ENCODE measurements at places on chromosomes 1 and 21.
A peak's percentile ranks its signal among the peaks of the same experiment; 100 is the strongest.

DNA sequence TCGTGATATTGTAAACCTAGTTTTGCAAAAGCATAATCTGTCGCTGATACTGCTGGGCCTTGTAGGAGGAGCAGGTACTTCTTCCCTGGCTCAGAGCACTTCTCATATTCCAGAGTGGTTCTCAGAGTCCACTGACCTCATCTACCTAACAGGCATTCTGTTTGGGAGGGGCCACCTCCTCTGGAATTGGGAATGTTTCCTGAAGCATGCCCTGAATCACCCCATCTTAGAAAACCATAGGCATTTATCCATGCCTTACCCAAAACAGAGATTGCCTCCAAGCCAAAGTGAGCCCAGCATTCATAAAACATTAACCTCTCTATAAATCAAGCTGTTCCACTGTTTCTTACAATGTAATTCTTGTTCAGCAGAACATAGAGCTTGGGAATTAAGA is 35.1 kb downstream of the SLC44A3 start:
- DNase-seq: no peak

DNA sequence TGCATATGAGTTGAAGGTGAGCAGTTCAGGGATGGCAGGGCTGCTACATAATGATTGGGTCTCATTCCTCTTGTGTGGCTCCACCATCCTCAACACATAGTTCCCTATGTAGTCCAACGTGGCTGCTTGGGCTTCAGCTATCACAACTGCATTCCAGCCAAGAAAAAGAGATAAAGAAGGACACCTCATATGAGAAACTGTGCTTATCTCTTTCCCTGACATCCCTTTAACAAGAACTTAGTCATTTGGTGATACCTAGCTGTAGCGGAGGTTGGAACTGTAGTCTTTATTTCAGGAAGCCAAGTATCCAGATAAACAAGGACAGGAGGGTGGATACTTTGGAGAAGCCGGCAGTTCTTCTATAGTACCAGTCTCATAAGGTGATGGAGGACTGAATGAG is 42.7 kb upstream of the DNASE2B start:
- DNase-seq: no peak

- no peak for DNase-seq
Measured at GRCh38 chr1:64033667-64034220, 169.7 kb upstream of the UBE2U start.

- peak; percentile 52 for DNase-seq
Measured at GRCh38 chr1:43563876-43564539, 33.3 kb downstream of the PTPRF start.

- no peak for DNase-seq
Measured at GRCh38 chr1:186683652-186684410, 3.6 kb upstream of the PTGS2 start.

GRCh38 chr1:150549496-150550221 is 451 bp downstream of the ADAMTSL4 start:
- DNase-seq: peak; percentile 73

DNA sequence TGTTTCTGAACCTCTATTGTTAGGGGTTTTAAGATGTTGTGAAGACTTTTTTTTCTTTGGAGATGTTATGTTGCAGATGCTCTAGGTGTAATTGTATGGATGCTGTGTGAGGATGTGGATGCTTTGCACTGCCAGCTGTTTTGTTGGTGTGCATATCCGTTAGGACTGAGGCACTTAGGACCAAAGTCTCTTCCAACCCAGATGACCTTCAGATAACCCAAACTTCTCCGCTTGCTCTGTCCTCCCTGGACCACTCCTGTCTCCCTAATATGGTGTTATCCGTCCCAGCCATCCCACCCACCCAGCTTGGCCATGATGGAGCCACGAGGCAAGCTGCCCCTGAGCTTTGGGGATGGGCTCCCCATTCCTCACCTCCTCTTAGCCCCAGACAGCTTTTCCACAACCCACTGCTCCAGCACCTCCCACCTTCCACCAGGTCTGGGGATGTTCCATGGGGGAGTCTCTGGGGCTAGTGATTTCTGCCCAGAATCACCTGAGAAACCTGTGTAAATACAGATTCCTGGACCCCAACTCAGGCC is 5.1 kb upstream of the LEFTY2 start:
- DNase-seq: no peak

- DNase-seq: no peak
Measured at GRCh38 chr1:5265438-5266075, 611.1 kb downstream of the AJAP1 start.

DNA sequence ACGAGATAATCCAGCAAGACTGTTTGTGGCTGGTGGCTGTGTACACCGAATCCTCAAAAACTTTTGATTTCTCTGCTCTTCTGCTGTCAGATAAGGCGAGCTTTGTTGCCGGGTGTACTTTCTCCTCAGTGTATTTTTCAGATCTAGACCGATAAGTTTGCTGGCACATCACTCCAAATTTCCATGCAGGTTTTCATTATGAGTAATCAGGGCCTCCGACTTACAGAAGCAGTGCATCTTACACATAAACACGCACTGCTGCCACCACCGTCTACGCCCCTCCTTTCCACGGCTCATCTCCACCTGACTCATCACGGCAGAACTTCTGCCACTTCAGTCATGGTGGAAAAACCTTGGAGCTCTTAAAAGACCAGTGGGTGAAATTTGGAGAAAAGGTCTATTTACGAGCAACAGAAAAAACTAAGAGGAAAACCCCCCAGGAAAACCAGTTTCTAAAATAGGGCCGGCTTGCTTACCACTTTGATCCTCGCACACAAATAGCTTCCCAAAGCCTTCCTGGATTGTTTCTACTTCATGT is 7.7 kb downstream of the ZBTB21 start:
- no peak for DNase-seq

DNA sequence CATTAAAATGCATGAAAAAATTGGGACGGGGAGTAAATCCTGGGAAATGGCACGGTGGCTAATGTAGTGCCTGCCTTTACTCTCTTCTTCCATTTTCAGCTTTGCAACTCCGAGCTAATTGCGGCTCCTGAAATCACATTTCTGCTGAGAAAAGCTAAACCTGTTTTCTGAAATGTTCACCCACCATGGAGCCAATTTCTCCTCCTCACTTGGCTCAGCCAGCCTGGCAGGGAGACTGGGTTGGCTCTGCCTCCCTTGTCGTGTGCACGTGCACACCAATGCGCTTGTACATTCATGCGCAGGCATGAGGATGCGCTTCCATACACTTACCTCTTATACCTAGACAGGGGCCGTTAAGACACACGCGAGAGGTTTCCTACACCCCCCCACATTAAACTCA is 165.4 kb downstream of the PLXNA2 start:
- DNase-seq: no peak

DNA sequence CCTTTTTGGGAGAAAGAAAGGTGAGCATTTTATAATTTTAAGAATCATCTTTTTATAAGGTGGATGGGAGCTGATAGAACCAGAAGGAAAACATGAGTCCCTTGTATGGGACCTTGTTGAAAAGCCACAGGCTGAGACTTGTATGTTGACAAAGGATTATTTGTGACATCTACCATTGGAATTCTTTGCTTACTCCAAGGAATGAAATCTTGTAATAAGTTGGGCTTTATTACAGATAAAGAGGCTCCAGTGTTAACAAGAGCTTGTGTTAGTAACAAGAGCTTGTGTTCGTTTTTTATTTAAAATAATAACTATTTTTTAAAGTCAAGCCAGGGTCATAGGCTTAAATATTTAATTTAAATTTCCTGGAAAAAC is 201.1 kb upstream of the CHRM3 start:
- DNase-seq: no peak

GRCh38 chr1:189305279-189305678 is 1172.4 kb downstream of the BRINP3 start:
- no peak for DNase-seq

DNA sequence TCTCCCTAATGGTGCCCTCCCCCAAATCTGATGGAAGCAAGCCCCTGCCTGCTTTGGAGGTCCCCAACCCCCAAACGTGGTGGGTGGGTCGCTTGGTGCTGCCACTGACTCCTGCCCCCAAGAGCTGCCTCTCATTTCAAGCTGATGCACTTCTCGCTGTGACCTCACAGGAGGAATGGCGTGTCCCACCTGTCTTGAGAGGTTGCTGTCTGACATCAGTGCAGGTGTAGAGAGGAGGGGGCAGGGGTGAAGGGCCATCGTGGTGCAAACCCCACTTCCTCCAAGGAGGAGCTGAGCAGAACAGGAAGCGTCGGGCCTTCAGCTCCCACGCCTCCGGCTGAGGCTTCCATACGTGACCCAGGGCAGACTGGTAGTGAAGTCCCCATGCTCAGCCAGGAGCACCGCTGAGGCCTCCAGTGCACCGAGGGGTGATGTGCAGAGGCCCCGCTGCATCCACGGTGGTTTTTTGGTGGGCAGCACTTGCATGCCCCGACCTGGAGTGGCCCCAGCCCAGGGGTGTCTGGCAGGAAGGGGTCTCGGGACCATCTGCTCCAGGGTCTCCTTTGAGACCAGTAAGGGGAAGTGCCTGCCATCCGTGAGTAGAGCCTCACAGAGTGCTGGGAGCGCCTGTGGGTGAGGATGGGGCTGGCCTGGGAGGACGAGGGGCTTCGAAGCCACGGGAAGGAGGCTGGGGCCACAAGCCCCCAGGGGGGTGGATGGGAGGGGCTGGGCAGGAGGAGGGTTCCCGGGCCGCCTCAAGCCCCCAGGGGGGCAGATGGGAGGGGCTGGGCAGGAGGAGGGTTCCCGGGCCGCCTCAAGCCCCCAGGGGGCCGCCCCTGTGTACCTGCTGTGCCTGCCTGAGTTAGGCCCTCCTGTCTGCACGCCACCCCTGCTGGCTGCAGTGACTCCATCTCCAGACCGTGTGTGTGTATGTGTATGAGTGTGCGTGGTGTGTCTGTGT is 39.8 kb downstream of the WDR4 start:
- no peak for DNase-seq

DNA sequence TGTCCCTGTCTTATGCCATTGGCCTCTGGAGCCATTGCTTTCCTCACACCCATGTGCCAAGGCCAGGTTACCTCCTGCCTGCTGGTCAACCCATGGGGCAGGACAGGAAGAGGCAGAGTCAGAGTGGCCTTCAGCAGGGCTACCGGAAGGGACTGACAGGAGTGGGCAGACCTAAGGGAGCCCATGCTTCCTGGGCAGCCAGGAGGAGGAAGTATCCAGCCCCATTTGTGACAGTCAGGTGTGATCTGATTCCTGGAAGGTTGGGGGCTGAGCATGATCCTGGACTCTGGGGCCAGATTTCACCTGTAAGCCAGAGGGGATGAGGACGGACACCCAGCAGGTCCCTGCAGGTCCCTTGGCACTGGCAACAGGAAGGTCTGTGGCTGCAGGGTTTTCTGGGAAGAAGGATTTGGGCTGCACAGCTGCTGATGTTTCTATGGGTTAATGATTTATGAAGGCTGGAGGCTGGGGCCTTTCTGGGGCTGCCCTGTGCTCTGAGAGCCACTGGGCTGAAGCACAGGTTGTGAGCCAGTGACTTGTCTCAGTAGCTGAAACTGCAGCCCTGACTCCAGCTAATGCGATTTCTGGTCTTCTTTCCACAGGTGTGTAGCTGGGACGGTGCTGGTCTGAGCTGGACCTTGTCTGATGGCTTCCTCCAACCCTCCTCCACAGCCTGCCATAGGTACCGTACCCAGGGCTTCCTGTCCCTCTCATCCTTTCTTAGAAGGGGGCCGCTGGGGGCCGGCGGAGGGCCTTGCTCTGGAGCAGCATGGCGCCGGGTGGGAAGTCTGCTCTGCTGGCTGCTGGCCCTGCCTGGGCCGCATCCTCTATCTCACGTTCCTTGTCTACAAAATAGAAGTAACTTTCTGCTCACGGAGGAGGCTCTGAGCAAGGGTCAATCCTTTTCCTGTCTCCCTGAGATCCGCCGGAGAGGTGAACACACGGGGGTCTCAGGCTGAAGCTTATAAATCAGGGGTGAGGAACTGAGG is 40.7 kb downstream of the ARHGEF10L start:
- DNase-seq: no peak

DNA sequence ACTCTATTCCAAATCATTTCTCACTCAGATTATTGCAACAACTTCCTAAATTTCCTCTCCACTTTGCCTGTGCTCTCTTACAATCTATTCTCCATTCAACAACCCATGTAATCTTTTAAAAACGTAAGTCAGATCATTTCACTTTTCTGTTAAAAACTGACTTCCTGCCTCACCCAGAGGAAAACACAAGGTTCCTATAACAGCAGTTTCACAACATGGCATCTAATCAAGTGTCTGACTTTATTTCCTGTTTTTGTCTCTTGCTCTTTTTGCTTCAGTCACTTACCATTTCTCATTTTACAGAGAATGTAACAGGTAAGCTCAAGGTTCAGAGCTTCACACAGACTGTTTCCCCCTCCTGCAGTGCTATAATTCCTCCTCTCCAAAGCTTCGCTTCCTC is 560.7 kb downstream of the LRRIQ3 start:
- DNase-seq: no peak

- no peak for DNase-seq
Measured at GRCh38 chr21:29193072-29193471, 62.6 kb downstream of the MAP3K7CL start.

Data from nephron progenitor cell (in vitro differentiated cells).